NCI-H524 treated with DMSO at 0.1 percent for 48 hours (cell line): ENCODE measurements at places on chromosomes 7 and 10.

DNA sequence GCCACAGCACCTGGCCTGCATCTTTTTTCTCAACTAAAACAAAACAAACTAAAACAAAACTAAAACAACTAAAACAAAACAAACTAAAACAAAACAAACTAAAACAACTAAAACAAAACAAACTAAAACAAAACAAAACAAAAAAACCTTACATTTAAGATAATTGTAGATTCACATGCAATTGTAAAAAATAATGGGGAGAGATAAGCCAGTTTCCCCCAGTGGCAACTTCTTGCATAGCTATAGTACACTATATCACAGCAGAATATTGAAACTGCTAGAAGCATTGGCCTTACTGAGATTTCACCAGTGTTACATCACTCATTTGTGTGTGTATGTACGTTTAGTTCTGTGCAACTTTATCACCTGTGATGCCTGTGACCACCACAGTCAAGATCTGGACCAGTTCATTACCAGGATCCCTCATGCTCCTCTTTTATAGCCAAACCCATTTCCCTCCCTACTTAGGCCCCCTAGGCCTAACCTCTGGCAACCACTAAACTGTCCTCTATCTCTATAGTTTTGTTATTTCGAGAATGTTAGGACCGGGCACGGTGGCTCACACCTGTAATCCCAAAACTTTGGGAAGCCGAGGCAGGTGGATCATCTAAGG lies 9.3 kb downstream of the FXYD4 start:
- DNase-seq = no peak

DNA sequence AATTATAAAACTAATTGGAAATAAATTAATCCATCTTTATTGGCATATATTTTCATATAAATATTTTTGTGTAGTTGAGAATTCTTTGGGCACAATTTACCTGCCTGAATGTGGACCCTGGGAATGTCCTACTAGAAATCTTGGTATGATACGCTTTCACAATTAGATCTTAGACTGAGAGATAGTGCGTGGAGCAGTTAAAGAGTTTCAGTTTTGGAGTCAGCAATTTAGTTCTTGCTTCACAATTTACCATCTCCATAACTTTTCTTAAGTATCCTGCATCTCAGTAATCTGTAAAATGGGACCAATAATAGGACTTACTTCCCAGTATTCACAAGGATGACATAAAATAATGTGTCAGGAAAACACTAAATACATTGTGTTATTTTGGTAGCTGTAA lies 2.0 kb downstream of the MTPN start:
- no peak for DNase-seq

- no peak for DNase-seq
These were observed 279.9 kb upstream of the SORCS1 start for GRCh38 chr10:107444443-107444842.

DNA sequence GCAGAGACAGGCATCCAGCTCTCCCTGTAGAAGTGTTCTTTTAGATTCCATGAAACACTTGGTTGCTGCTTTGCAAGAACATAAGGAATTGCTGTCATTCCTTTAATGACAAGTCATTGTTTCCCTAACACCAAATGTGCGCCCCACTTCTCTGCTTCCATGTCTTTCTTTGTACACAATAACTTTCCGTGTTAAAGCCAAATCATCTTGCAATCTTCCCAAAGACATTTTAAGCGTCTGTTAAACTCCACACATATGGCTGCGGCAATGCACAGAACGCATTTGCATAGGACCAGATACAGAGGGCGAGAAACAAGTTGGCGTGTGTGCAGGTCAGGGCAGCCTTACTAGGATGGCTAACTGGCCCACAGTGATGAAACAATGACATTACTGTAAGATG lies 399.3 kb upstream of the PRKCQ start:
- DNase-seq = no peak

DNA sequence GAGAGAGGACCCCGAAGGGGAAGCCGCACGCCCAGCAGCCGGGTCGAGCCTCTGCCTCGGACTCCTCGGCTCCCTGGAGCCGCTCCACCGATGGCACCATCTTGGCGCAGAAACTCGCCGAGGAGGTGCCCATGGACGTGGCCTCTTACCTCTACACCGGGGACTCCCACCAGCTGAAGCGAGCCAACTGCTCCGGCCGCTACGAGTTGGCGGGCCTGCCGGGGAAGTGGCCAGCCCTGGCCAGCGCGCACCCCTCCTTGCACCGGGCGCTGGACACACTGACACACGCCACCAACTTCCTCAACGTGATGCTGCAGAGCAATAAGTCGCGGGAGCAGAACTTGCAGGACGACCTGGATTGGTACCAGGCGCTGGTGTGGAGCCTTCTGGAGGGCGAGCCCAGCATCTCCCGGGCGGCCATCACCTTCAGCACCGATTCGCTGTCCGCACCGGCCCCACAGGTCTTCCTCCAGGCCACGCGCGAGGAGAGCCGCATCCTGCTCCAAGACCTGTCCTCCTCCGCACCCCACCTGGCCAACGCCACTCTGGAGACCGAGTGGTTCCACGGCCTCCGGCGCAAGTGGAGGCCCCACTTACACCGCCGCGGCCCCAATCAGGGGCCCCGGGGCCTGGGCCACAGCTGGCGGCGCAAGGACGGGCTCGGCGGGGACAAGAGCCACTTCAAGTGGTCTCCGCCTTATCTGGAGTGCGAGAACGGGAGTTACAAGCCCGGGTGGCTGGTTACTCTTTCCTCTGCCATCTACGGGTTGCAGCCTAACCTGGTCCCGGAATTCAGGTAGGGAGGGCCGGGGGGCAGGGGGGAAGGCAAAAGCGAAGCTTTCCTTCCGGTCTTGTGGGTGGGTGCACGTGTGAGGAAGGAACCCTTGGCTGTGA lies 973 bp downstream of the GPR158 start:
- DNase-seq = no peak

DNA sequence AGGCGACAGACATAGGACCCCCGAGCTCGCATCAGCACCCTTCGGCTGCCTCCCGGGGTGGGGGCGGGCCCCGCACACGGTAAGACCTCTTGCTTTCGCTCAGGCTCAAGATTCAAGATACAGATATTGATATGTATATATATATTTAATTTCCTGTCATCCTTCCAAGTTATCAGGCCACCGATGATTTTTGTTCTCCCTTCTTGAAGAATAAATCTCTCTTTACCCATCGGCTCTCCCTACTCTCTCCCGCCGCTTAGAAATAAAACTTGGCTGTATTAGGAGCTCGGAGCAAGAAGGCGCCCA lies 603 bp downstream of the ADRA2A start:
- DNase-seq = no peak

DNA sequence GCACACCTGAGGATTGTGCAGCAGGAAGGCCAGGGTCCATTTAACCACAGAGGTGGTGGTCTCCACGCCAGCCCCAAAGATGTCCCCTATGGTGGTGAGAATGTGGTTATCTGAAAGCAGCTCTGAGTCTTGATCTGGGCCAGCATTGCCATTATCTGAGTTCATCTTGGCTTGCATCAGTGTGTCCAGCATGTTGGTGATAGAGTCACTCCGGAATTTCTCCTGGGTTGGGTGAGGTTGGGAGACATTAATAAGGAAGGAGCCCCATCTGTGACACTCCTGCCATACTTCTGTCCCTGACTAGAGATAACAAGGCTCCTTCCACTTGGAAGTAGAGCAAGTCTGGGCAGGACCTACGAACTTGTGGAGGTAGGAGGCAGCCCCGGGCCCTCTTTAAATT lies 4.2 kb downstream of the CYP17A1 start:
- DNase-seq = no peak

GRCh38 chr7:118590107-118590506 lies 365.6 kb downstream of the ANKRD7 start:
- no peak for DNase-seq

GRCh38 chr7:151242159-151243044 lies 6.1 kb downstream of the SMARCD3 start:
- no peak for DNase-seq

GRCh38 chr7:140121326-140121725 lies 55.5 kb downstream of the KDM7A start:
- no peak for DNase-seq

- no peak for DNase-seq
These were observed 60.7 kb downstream of the SMURF1 start for GRCh38 chr7:99083068-99083651.

DNA sequence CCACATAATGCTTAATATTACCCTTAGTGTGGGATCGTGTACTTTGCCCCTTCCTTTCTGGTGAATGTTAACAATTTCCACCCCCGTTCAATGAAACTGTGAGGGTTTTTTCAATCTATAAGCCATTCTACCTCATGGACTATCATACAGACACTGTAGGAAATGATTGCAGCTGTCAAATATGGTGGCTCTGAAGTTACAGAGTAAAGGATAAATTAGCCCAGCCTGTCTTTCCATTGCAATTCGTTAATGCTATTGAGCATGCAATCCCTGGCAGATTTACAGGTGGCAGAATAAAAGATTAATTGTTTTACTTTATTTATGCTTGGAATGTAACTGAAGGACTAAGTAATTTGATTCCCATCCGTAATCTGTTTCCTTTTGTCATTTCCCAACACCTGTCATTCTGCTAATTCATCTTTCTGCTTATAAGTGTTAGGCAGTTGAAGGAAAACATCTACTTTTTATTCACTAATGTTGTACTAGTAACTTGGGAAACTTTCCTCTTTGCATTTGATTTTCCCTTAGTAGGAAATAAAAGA lies 1211.6 kb upstream of the LRRN3 start:
- DNase-seq = peak; percentile 58

GRCh38 chr7:103525937-103526336 lies 79.9 kb upstream of the SLC26A5 start:
- no peak for DNase-seq

DNA sequence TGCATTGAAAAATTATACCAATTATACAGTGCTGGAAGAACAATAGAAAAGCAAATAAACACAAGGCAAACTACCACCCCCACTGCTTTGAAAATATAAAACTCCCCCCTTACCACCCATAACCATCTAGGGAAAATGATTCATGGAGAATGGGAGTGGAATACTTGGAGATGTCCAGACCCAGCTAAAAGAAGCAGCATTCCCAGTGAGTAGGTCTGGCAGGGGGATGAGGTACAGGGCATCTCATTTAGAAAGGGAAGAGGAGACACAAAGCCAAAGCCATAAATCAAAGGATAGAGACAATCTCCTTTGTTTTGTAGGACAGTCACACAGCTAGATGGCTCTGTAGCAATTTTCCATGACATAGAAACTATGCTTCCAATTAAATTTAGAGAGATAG lies 36.0 kb upstream of the DGKI start:
- DNase-seq = no peak

GRCh38 chr10:127649642-127650041 lies 87.3 kb upstream of the FOXI2 start:
- no peak for DNase-seq

DNA sequence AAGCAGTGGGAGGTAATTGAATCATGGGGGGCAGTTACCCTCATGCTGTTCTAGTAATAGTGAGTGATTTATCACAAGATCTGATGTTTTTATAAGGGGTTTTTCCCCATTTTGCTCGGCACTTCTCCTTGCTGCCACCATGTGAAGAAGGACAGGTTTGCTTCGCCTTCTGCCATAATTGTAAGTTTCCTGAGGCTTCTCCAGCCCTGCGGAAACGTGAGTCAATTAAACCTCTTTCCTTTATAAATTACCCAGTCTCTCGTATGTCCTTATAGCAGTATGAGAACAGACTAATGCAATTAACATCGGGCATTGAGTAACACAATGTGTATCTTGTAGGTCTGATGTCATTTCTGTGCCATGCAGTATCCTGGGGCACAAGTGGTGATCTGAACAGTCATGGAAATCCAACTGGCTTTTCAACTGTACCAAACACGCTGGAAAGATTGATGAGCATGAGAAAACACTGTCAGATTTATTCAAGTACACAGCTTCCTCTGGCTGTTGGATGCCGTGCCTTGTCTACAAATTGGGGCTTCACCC lies 208.6 kb upstream of the KIAA1217 start:
- no peak for DNase-seq

DNA sequence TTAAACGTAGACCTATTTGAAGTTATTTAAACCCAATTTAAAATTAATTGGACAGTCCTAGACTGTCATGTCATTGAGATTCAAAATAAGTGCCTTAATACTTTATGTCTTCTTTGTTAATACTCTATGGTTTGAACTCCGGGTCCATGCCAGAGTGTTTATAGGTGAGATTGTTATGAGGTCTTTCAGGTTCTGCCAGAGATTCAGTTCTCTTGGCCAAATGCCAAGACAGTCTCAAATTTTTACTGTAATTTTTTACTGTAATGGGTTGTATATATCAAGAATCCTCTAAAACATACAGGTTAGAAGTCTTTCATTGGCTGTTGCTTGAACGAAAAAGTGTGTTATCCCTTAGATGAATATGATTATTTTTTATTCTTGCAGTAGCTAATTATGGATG lies 3.9 kb downstream of the ADD3 start:
- DNase-seq = no peak

DNA sequence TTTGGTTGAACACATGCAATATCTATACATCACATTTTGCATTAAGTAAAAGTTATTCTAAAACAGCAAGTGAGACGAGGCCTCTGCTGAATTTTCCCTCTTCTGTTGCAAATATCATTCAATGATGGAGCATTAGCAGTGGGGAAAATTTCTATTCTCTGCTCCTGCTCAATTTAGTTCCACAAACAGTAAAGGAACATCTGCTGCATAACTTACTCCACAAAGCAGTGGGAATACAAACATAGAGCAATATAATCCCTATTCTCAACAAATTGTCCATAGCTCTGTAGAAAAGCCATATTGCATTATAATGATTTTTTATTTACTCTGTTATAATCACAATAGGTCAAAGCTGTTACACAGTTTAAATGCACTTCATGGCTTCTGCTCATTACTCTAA lies 5.9 kb downstream of the AGR3 start:
- no peak for DNase-seq

DNA sequence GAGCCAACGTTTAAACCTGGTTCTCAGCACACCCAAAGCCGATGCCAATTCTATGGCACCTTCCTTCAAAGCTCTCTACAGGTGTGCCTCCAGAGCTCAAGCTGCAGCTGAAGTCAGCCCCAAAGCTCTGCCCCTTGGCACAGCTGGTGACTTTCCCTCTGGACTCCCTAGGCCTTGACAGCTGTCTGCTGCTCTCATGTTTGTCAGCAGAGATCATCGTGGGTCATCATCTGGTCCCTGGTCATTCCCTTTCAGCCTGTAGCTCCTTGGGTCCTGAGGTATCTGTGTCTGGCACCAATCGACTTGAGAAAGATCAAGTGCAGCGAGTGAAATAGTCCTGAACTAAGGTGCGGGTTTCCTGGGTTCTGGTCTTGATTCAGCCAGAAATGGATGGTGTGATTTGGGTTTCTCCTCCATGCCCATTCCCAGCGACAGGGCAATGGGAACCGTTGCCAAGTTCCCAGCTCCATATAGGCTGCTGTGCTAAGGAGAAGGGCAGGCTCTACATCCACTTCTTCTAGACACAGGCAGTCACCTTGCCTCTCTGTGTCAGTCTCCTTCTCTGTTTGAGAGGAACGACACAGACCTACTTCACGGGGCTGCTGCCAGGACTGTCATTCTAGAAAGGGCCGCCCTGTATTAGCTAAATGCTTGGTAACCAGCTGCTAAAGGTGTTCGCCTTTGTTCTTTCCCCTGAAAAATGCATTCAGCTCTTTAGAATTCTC lies 3.6 kb downstream of the PKD1L1 start:
- DNase-seq = no peak
